ENCODE measurements at places on chromosomes 4 and X.

GRCh38 chr4:118810991-118811764 lies 24.7 kb downstream of the SEC24D start:
- DNase-seq = no peak

- DNase-seq = no peak
Measured at GRCh38 chr4:109590905-109591304, 30.9 kb downstream of the MCUB start.

- DNase-seq = peak; percentile 58
Measured at GRCh38 chr4:37389967-37390580, 145.5 kb downstream of the NWD2 start.

DNA sequence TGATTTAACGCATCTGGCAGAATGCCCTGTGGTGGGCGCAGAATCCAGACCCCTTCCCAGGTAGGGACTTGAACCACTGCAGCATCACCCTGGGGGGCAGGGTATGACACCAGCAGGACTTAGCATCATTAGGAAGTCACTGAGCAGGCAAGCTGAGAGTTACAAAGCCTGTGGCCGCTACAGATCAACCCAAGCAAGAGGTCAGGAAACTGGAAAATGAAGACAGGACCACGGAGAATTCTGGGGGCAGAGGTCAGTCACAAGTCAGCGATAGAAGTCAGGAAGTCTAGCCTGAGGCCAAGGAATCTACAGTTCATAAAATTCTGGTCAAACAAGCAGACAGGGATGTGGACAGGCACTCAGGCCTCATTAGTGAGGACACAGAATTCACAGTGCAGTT lies 108.4 kb downstream of the CHIC2 start:
- DNase-seq = no peak

- peak; percentile 55 for DNase-seq
Measured at GRCh38 chrX:154486396-154487207, at the start of gene UBL4A. Gene UBL4A, minus strand, starts transcription at chrX:154486615. Its CDS starts 31 bp downstream, at chrX:154486584.

DNA sequence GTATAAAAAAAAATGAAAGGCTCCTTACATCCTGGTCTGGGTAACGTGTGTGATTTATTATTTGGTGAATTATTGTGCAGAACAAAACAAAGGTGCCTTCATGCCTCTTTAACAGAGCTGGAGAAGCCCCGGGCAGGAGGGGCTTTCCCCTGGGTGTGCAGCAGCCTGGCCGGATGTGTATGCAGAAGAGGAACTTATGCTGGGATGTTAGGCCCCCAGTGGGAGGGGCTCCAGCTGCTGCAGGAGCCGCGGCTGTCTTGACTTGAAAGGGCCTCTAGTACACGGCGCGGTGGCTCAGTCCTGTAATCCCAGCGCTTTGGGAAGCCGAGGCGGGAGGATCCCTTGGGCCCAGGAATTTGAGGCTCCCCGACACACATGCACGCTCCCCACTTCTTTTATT lies 16.0 kb downstream of the CCNQ start:
- DNase-seq = peak; percentile 61

GRCh38 chrX:37608156-37608555 lies 36.7 kb downstream of the LANCL3 start:
- DNase-seq = no peak

DNA sequence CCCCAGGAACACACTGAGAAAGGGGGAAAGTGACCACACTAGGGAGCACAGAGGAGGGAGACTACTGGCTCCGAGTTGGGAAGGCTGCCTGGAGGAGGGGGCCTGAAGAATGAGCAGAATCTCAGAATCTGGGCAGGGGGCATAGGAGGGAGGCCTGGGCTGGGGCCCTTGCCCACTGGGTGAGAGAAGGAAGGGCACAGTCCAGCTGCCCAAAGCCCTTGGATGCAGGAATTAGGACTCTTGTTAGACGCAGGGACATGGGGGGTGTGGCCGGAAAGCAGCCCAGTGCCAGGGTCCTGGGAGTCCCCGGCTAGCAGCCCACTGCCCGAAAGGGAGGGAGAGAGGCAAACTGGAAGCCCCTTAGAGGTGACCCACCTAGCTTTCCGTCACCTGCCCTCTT lies 1.9 kb upstream of the DUSP9 start:
- DNase-seq = no peak

DNA sequence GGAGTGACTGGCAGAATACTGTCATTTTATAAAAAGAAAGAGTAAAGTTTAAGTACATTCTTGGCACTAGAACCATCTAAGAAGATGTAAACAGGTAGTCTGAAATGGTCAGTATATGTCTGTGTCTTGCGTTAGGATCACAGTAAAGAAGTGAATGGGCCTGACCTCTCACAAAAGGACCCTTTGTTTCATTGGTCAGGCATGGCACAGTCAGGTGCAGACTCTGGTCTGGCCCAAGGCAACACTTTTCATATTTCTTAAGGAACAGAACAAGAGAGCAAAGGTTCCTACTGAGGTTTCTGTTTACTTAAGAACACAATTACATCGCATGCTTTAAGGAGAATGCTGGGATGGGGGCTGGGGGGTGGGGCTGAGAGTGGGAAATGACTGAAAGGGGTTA lies 48.1 kb downstream of the RPGR start:
- DNase-seq = no peak

DNA sequence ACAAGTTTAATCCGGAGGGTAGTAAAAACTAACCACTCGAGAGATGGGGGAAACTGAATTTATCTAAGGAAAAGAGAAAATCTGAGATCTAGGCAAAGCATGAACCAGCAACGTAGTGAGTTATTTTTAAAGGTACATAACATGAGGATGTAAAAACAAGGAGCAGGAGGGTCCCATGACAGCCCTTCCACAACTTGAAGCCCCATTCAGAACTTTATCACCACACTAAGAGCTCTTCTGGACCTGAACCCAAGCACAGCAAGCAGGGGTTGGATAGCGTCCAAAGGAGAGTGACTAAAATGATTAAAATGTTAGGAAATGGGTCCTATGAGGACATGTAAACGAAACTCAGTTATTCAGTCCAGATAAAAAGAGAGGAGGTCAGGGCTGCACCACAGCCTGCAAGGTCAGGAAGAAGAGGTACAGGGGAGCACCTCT lies 16.2 kb downstream of the SH3RF1 start:
- no peak for DNase-seq

DNA sequence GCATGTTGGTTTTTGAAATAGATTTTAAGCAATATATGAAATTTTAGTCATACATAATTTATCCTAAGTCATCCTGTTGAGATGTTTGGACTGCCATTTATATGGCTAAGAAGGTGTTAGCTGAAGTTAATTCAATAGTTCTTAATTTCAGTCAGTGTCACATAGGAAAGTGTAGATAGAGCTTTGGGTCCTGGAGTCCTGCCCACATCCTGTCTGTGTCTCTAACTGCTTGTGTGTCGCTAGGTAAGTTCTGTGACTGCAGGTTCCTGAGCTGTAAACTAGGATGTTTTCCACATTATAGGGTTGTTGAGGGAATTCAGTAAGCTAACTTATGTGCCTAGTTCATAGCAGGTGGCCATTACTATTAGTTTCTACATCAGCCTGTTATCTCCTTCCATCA lies 20.7 kb downstream of the OFD1 start:
- DNase-seq = peak; percentile 22

DNA sequence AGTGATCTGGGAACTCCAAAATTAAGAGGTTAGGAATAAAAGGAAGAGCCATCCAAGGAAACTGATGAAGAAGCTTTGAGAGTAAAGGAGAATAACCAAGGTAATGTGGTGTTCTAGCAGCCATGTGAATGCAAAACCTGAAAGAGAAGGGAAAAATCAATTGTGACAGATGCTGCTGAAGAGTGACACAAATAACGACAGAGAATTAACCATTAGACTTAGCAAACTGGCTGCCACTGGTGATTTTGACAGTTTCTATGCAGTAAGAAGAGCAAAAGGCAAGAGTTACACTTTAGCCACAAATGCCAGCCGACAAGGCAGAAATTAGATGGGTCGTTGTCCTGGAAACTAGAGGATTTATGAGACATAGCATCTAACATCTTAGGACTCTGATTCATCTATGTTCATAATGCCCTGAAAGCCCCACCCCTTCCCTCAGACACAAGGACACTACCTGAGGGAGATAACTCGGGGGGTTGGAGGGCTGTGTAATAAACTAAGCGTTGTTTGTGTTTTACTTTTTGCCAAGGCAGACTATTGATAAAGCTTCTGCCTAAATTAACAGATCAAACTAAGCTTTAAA lies 13.0 kb upstream of the TMEM144 start:
- DNase-seq = no peak

DNA sequence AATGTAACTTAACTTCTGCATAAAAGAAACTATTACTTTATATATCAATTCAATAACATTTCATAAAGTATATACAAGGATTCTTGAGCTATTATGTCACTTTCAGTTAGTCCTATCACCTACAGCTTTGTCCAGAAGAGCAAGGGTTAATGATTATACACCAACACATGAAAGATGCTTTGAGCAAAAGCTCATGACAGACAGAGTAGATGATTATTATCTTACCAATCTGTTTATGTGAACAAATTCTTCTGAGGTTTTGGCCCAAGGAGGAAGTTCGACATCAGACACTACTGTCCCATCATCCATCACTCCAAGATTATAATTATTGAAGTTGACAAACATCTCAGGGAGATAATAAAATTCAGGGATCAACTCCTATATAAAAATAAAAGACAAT lies 166.7 kb upstream of the MAB21L2 start:
- DNase-seq = no peak
